ENCODE measurements at places on chromosomes 3 and 15.

DNA sequence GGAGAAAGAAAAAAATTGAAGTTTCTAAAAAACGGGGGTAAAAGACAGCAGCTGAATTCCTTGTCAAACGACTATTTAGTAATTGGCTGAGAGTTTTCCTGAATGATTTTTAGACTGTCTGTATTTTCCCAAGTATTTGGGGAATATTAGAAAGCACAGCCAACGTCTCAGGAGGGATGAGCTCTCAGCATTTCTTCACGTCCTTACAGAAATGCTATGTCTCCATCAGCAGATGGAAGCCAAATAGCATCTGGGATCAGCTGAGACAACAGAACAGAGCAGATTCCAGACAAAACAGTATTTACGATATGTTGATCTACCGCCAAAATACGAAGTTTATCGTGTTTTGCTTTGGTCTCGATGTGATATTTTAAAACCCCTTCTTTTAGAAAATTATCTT, 5.3 kb upstream of the TMC3 start:
- no peak for DNase-seq

DNA sequence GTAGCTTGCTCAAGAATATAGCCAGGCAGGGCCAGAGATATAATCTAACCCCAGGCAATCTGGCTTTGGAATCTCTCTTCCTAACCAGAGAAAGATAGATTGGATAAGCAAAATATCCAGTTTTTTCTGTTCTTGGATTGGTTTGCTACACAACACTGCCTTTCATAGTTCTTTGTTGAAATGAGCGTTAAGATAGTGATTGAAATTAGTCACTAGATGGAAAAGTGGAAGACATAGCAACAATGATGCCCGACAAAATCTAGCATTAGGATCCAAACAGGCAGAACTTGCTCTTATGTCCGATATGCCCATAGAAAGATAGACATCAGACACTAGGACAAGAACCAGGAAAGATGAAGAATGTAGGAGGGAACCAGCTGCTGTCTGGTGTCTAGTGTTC, 77.3 kb upstream of the COL8A1 start:
- DNase-seq, result no peak

- DNase-seq, result no peak
Measured at GRCh38 chr15:36965570-36966342, 134.6 kb downstream of the MEIS2 start.

DNA sequence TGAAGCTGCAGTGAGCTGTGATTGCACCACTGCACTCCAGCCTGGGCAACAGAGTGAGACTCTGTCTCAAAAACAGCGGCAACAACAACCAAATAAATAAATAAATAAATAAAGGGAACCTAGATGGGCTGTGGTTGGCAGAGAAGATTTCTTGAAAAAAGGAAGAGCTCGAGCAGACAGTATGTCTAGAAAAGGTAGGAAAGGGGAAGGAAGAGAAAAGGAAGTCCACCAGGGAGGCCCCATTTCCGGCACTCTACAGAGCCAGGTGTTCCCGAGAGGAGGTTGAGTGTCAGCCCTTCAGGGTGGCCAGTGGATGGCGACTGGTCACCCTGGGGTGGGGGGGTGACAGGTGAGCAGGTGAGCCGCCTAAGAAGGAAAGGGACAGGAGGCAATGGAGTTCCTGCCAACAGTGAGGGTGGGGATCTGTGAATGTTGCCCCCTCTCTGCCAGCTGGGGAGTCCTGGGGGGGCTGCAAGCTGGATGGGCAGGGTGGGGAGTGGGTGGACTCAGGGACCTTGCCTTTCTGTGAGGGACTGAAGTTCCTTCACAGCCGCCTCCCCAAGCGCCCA, 14.8 kb downstream of the PAQR5 start:
- DNase-seq, result no peak

- DNase-seq, result peak; percentile 78
Measured at GRCh38 chr15:33234020-33234461, 39.5 kb upstream of the FMN1 start.

- peak; percentile 64 for DNase-seq
Measured at GRCh38 chr3:185724761-185725160, 100.1 kb downstream of the IGF2BP2 start.

GRCh38 chr3:76585794-76586392, 454.0 kb upstream of the ROBO2 start:
- DNase-seq, result peak; percentile 76

DNA sequence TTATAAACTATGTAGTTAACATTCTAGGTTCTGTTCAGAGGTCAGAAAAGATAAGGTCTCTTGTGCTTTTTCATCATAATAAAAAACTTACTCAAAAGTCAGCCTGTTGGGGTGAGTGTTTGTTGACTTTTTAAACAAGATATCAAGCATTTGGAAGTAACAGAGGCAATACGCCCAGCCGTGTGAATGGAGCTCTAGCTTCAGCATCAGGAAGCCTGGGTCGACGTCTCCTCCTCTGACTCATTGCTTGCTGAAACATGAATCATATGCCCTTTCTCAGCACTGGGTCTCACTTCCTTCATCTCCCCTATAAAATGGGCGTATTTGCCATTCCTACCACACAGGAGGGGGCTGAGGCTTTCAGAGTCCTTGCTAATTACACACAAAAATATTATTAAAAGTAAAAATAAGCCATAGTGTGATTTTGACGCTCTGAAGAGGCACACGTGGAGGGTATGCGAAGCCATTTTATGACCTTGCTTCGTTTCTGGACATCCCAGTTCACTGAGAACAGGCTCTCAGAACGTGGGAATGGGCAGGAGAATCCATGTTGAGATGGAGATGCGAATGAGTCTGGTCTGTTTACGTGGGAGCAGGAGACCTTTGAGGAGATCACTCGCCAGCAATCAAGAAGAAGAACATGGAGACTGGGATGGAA, 220.8 kb upstream of the TPRG1 start:
- DNase-seq, result peak; percentile 96

GRCh38 chr3:42739401-42740158, 33.5 kb downstream of the CCDC13 start:
- no peak for DNase-seq

DNA sequence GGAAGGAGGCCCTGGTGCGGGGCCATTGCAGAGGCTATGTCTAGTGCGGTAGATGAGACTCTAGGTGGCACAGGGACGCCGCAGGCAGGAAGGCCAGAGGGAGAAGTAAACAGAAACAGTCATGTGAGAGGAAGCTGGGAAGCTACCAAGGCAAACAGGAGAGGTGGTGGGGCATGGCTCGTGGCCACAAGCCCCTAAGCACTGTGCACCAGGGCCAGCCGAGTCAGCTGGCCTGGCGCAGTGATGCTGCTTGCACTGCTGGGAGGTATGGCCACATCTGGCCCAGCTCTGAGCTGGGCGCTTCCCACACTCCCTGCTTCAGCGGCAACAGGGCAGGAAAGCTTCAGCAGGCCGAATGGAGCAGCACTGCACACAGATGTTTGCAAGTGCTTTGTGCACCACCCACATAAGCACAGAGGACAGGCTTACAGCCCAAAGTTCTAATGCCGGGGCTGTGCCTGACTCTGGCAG, 76.6 kb downstream of the SRGAP3 start:
- no peak for DNase-seq

Measured in adipocyte (in vitro differentiated cells).